ENCODE measurements at places on chromosomes 3 and 15. TPM values are rescaled to one million over a fixed set of nuclear protein-coding genes. Genes with fewer than 3 reads are reported as not detected.

Gene ARRDC4
- total RNA-seq, result 5.1 TPM

Gene GOLGA8F
- not detected for total RNA-seq

Gene SOX14
- total RNA-seq, result not detected

Gene TTLL13
- 0.15 TPM for total RNA-seq
